ENCODE measurements at places on chromosomes 5 and 9.

DNA sequence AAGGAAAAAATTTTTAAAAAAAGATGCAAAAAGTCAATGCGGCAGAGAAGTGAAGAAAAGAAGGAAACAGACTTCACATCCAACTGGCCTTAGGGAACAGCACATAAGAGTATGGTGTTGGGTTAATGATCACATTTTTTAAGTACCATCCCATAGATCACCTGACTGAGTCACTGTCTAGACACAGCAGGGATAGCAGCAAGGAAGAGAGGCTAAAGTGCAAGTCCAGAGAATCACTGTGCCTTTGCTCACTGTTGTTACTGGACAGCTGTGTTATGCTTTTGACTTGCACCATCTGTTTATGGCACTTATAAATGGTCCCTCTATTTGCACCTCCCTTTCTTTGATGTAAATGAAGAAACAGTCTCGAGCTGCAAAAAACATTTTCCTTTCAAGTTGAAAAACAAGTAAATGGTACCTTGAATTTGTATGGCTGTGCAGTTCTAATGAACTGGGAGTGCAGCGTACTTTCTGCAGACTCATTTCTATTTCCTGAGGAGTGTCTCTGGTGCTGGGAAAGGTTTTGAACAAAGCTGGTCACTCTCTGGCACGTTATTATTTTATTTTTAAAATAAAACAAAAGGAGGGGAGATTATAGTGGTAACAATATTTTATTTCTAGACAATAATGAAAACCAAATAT is 84.2 kb downstream of the TRPM6 start:
- DNase-seq, result no peak

DNA sequence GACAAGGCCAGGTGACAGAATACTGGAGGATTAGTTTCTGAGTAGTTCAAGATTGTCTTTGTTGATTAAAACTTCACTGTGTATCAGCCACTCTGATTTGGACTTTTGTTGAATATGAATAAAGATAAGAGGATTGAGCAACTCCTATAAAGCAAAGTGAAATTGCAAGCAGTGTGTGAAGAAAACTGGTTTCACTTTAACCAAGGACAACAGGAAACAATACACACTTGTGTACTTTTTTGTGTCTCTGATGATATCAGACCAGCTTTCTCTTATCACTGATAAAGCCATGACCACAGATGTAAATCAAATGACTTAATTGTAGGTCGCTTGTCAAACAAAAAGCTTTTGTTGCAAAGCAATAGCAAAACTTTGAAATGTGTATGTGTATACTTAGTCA is 268.6 kb downstream of the FER start:
- DNase-seq, result no peak

DNA sequence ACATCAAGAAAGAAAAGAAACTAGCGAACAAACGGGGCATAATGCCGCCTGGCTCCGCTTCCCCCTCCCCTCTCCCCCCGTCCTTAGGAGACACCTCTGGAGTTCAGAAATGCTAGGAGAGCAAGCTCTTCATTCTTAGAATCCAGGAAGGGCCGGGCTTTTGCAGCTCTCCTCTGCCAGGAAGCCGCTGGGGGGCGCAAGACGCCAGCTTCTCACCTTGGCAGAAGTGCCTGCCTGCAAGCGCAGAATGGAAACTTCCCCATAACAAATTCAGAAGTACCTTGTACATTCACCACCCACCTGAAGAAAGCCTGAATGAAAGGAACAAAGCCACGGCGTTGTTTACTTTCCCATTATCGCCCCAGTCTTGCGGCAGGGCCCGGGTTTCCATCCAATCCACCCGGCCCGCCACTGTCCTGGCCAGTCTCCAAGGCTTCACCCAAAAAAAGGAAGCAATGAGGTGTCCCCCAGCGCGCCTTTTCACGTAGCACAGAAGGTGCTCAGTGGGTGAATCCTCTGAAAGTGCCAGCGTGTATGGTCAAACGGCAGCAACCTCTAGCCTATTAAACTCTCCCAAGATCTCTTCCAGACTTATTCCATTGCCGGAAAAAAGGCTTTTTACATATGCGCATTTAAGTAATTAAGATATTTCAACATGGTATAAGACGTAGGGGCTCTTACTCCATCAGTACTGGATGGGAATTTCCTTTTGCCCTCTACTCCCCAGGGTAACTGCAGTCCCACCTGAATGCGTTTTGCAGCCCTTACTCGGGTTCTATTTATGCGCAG is 1.6 kb upstream of the GADD45G start:
- DNase-seq, result peak; percentile 70

DNA sequence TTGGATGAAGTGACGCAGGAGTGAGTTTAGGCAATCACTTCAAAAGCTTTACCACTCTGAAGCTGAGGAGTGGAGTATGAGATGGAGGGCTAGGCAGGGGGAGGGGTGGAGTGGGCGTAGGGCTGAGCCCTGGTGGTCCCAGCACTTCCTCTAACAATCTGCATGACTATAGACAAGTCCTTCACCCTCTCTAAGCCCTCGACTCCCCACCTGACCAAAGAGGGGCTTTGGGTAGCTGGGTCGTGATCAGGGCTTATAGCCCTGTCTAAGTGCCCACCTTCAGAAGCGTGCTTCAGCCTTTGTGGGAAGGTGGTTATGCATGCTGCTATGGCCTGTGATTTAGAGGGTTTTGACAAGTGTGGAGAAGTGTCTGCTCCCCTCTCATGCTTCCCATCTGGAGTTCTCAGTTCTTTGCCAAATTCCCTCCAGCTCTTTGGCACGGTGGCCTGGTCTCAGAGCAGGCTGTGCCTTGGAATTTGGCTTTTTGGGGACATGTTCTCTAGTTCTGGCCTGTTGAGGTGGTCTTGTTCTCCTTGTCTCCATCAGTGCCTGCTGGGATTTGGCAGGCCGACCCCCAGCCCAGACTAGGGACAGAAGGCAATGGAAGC is 53.0 kb downstream of the ACTBL2 start:
- DNase-seq, result no peak

DNA sequence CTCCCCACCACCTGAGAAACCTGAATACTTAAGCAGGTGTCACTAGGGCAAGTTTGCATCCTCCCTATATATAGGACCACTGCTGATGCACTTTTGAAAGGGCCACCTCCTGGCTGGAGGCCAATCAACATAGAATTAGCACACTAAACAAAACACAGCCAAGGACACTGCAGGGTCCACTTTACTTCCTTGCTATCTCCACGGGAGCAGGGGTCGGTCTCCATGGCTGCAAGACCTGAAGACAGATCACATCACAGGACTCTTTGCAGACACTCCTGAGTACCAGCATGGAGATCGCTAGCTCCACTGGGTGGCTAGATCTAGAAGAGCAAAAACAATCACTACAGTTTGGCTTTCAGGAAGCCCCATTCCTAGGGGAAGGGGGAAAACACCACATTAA is 72.3 kb downstream of the C9orf153 start:
- no peak for DNase-seq

GRCh38 chr5:34507933-34508332 is 148.2 kb upstream of the RAI14 start:
- DNase-seq, result no peak

GRCh38 chr5:110167384-110167783 is 477.7 kb downstream of the MAN2A1 start:
- DNase-seq, result no peak

GRCh38 chr9:131100445-131100844 is 4.1 kb downstream of the AIF1L start:
- no peak for DNase-seq

DNA sequence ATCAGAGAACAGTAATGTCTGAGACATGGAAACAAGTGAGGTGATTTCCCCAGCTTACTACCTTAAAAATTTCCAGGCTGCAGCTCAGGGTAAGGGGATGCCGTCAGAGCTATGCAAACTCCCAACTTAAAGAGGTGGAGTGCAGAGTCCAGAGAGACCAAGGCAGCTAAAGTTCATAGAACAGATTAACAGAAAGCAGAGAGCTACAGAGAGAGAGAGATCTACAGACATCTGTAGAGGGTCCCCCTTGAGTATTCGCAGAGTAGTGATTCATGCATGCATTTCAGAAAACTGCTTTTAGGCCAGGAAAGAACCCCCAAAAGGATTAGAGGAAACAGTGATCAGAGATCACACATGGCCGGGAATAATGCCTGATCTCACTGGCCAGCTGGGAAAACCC is 306.2 kb upstream of the PUM3 start:
- DNase-seq, result no peak
